ENCODE measurements at places on chromosomes 7 and 10.
A peak's percentile ranks its signal among the peaks of the same experiment; 100 is the strongest.

DNA sequence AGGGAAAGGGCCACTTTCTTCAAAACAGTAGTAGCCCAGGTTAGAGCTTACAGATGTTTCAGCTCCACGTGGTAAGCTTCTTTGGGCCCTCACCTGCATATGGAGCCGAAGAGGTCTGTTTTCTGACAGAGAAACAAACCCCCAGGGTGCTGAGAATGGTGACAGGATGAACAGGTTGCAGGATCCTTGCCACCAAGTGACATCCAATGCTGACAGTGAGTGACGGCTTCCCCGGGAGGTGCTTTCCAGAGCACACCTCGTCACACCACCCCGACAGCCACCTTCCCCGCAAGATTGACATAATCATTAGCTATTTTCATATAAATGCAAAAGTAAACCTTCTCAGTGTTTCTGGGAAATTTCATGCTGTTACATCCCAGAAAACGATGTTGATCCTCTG is 109.3 kb upstream of the BTBD16 start:
- no peak for DNase-seq

DNA sequence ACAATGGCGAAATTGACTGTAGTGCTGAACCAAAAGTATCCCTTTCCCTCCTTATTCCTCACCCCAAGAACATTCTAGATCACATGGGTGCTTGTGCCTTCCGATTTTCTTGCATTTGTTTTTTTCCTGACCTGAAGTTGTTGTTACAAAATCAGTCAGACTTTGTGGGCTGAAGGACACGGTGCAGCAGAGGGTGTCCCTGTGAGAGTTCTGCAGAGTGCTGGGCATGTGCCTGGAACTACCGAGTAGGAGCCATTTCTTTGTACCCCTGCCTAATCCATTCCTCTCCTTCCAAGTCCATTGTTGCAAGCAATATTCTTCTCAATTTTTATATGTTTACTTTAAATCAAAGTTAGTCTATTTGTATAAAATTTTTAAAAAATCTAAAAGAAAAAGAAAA is 35.3 kb upstream of the GJD4 start:
- no peak for DNase-seq

DNA sequence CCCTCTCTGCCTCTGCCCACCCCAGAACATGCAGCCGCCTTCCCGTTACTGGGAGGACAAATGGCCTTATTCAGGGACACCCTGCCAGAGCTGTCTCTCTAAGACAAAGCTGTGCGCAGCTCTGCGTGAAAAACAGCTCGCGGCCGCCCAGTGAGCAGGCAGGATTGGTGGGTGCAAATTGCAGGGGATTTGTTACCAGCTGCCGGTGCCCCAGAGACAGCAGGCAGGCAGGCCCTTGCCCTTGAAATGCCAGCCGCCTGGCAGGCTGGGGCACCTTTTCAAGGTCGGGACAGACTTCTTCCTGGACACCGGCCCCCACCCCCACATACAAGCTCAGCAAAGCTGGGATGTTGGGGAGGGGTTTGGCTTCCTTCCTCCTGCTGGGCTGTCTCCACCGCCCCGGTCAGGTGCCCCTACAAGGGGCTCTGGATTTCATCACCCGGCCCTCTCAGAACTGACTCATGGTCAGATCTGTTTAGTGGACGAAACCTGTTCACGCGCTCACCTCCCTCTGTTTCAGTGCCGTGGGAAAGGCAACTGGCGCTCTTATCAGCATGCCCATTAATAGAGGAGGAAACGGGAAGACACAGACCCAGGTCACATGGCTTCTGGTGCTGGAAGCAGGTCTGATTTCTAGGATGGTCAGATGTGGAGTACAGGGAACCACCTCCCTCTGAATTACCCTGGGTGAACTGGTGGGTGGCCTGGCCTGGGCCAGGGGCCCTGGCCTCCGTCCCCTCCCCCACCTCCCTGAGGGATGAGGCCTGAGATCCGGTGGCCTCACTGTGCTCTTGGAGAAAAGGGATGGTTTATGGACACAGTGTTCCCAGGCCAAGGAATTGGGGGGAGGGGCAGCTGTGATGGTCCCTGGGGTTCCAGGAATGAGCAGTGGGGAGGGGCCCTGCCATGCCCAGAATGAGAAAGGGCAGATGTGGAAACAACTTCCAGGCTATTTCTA is 123.9 kb upstream of the PPIF start:
- no peak for DNase-seq

GRCh38 chr10:57621466-57621865 is 646.2 kb downstream of the IPMK start:
- DNase-seq = no peak

GRCh38 chr10:11114269-11114668 is 96.6 kb downstream of the CELF2 start:
- no peak for DNase-seq

- DNase-seq = no peak
Observed at GRCh38 chr7:3884543-3884942, 583.5 kb downstream of the SDK1 start.

DNA sequence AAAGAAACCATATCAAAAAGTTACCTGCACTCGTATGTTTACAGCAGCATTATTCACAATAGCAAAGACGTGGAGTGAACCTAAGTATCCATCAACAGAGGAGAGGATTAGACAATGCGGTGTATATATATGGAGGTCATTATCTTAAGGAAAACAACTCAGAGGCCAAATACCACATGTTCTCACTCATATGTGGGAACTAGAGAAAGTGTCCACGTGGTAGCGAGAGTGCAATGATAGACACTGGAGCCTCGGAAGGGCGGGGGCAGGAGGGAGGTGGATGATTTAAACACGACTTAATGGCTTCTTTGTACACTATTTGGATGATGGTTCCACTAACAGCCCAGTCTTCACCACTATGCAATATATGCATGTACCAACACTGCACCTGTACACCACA is 40.1 kb upstream of the RNF32 start:
- no peak for DNase-seq

DNA sequence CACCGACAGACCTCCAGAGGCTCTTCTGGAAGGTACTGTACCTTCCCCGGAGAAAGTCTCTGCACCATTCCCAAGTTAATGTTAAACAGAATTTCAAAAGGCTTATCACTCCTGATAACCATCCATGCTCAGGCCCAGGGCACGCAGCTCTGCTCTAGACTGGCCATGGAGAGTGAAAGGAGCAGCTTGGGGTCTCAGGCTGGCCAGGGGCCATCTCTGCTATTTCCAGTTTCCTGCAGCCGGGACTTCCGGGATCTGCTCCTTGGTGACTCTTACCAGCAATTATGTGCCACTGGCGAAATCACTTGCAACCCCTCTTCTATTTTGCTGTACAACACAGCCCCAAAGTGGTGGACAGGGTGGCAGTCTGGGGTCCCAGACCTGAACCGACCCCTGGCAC is 6.0 kb downstream of the CLDN15 start:
- DNase-seq = no peak

DNA sequence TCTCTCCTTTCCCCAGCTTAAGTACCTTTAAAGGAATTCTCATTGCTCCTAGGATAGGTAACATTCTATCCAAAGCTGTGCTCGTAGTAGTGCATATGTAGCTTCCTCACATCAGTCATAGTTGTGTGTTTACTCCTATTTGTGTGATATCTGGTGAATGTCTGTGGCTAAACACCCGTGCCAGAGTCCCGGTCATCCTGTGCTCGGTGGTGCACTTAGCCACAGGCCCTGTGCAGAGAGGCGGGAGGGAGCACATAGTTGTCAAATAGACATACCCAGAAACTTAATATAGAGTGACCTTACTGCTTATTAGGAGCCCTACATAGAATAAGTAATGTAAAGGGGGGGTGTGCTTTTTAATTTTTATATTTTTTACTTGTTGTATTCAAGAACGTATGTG is 76.6 kb downstream of the RBM33 start:
- no peak for DNase-seq

DNA sequence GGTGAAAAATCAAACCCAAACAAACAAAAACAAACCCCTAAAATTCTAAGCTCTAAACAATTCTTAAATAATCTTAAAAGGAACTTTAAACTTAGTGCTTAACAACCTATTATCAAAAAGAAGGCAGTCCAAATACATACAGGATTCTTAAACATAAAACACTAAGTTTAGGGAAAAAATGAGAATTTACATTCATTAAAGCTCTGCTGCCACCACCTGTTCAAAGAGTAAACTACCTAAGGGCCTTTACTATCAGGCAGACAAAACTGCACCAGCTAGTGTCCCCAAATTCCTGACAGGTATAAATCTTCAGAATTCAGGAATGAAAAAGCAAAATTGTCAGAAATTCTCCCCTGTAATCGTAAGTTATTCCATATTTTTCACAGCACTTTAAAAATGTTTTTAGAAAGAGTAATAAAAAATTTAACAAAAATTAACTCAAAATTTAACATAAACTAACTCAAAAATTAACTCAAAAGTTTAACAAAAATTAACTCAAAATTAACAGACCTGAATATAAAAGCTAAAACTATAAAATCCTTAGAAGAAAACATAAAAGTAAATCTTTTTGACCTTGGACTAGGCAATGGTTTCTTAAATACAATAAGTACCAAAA is 55.1 kb downstream of the PDZD8 start:
- DNase-seq = no peak

DNA sequence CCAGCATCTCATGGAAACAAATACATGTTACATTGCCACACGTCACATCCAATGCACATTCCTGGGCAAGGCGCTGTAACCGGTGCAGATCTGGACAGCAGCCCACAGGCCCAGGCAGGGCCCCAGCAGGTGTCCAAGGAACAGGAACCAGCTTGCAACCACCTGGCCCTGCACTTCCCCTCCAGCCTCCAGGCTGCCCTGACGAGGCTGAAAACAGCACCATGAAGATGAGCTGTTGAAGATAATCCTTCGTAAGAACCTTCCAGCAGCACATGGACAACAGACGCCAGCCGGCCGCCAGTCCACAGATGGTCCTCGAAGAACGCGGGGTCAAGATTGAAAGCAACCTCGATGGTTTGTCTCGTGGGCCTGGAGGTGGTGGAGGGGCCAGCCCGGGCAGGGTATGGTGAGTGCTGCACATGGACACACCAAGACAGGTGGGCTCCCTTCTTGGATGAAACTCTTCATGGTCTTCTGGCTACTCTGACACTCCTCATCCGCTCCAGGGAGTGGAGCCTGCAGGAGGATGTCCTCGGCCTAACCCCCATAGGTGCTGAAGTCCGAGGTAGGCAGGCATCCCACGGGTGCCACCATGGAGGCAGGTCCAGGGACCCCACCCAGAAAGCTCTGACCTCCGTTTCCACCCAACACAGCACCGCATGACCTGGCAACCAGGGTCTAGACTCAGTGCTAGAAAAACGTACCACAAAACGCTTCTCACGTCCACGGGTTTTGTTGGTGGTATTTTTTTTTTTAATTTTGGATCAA is 22.9 kb downstream of the PDGFA start:
- DNase-seq = no peak

DNA sequence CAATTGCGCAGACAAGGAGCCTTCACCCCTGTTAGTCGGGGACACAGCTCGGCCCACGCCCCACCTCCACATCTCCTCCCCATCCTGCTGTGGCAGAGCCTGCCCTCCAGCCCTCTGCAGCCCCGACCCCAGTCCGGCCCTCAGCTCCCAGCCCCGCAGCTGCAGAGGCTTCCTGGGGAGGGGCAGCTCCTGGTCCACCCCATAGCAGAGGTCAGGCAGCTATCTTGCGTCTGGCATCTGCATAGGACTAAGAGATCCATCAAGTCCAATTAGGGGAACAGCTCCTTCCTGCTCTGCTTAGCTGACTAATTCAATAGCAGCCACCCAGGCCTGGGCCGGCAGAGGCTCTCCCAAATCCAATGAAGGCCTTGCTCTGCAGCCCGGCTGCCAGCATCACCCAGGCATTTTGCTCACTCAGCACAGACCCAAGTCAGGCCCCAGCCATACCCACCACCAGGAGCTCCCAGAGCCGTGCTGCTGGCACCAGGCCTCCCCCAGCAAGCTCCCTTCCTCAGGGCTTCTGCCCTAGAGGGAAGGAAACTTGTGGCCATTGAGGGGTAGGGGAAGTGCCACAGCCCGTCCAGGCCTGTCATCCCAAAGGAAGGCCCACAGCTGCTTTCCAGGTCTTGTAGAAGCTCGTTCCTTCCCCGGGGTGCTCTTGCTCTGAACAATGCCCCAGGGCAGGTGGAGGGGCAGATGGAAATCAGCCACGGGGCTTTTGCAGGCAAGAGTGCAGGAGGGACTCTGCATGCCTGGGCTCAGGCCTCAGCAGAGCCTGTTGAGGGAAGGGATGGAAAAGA is 106.2 kb upstream of the RET start:
- no peak for DNase-seq

DNA sequence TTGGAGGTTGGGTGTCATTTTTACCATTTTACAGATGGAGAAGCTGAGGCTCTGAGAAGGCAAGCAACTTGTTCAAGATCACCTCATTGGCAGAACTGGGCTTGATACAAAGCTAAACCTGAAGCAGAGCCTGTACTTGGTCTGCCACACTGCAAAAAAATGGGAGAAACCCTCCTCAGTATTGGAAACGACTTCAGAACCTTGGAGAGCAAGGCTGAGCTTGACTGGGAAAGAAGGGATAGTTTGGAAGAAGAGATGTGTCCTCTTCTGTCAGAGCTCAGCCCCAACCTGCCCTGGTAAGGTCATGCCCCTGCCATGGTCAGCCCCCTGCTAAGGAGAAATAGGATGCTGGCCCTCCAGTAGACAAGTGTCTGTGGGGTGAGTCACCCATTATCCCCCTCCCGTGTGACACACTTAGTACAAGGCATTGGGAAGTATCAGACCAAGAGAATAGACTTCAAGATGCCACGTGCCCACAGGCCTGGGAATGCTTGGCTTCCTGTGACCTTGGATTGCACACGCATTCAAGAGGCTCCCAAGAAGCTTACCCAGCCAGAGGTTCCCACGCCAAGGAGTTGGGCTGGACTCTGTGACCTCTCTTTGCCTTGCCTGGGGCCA is 56.2 kb upstream of the SMNDC1 start:
- no peak for DNase-seq

- DNase-seq = peak; percentile 78
Observed at GRCh38 chr7:27586825-27587224, 75.9 kb downstream of the HIBADH start.

- no peak for DNase-seq
Observed at GRCh38 chr7:156220078-156220605, 407.9 kb upstream of the SHH start.

GRCh38 chr7:80630608-80631405 is 7.6 kb upstream of the CD36 start:
- no peak for DNase-seq

DNA sequence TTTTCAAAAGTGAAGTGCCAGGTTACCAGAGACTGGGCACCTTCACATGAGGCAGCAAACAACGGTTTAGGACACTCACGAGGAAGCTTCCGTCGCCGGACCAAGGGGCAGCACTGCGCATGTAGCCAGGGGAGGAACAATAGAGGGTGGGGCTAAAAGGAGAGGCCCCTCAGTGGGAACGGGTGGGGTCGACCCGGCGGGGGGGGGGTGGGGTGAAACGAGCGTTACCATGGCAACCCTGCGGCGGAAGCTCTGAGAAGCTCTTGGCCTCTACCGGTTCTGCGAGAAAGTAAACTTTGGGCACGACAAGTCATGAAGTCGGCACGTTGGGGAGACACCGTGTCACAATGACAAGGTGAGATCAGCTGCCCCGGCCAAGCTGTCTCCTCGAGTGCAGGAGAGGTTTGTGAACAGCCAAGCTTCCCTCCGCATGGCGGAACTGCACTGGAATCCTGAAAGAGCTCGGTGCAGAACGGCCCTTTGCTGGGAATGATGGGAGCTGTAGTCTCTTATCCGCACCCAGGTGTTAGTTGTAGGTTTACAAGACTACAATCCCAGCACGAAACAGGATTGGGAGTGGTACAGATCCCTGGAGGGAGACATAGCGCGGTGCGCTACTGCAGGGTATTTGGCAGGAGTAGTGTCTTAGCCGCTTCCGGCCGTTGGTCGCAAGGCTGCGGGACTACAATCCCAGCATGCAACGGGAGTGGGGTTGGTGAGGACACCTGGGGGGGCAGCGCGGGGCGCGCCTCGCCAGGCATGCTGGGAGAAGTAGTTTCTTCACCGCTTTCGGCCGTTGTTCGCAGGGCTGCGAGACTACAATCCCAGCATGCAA is 72.8 kb upstream of the ZNF722 start:
- no peak for DNase-seq
